ENCODE measurements at places on chromosomes 2 and 18.

DNA sequence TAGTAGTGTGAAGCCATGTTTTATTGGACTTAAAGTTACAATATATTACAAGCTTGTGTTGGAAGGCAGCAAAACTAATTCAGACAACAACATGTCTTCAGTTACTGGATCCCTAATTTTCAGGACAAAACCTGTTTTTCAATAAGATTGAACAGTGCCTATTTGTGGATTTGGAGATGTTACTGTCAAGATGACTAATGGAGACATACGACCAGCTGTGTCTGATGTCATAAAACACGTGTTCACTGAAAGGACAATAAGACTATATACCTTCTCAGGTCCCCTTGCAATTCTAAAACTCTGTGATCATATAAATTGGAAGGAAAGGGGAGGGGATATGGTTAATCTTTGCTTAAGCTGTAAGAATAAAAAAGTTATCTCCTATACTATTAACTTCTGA is 21.7 kb downstream of the METTL21A start:
- DNase-seq, result no peak

GRCh38 chr2:96863575-96864342 is 5.9 kb upstream of the ANKRD39 start:
- no peak for DNase-seq

DNA sequence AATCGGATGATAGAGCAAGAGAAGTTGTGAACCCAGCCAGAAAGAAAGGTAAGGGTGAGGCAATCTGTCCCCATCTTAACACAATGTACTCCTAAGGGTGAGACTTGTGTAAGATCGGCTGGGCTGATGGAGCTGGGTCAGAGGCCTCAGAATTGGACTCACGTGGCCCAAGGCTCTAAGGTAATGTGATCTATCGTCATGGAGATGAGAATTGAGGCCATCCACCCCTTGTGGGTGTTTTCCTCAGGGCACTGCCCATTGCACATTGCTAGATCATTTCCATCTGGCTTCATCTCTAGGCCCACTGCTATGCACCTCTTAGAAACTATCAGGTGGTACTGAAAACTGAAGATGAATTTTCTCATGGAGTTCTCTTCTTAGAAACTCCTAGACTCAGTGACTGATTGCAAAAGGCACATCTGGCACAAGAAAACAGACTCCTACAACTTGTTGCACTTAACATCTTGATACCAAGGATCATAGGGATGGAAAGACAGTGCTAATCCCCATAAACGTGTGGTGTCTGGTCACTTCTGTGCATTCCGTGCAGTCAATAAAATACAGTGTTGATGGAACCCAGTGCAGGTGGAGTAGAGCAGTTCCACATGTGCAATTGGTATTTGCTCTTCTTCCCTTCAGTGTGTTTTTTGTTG is 228.9 kb upstream of the FOSL2 start:
- DNase-seq, result no peak

GRCh38 chr2:11419781-11420180 is 46.2 kb downstream of the E2F6 start:
- no peak for DNase-seq

GRCh38 chr2:224970311-224970710 is 72.0 kb downstream of the DOCK10 start:
- no peak for DNase-seq

DNA sequence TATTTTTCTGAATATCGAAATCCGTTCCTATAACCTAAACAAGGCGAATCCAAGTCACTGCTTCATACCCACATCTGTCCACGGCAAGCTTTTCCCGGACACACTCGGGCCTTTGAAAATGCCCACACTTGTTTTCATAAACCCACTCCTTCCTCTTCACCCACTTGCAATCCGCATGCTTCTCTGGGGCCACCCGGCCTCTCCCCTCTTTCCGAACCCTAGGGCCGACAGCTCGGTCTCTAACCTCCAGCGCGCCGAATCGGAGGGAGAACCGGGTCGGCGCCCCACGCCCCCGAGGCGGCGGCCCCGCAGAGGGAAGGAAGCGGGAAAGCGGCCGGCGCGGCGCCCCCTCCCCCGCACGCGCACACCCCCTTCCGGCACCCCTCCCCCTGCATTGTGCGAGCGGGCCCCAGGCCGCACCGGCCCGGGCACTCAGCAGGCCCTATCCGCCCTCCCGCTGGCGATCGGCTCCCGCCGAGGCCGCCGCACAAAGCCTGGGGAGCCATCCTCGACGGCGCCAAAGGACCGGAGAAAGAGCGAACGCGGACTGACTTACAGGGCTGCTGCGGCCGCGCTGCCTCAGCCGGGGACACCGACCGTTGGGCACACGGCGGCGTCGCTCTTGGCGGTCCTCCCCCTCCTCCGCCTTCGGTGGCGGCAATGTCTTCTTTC is 467 bp downstream of the PUM2 start:
- DNase-seq, result no peak

GRCh38 chr2:213151437-213152064 is at the start of gene IKZF2:
Gene IKZF2, minus strand, starts transcription at chr2:213151612. Its CDS starts 2,983 bp downstream, at chr2:213148629.
- DNase-seq, result peak; percentile 43

DNA sequence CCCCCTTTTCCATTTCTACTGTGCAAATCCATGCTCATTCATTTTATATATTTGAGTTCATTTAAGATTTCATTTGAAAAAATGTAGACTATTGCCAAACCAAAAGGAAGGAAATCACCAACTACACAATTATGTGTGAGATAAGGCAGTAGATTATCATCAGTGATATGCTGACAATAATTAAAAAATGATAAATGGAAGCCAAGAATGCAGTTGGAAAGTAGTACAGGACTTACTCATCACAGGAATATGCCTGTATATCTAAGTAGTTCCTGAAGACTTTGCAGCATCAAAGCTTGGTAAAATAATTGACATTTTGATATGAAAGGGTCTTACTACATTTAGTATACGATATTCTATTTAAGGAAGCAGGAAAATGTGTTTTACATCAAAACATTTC is 166.1 kb upstream of the OTX1 start:
- DNase-seq, result no peak

GRCh38 chr2:109513749-109514588 is 99.8 kb downstream of the SEPTIN10 start:
- no peak for DNase-seq

GRCh38 chr2:69428981-69429380 is 8.3 kb downstream of the NFU1 start:
- no peak for DNase-seq

DNA sequence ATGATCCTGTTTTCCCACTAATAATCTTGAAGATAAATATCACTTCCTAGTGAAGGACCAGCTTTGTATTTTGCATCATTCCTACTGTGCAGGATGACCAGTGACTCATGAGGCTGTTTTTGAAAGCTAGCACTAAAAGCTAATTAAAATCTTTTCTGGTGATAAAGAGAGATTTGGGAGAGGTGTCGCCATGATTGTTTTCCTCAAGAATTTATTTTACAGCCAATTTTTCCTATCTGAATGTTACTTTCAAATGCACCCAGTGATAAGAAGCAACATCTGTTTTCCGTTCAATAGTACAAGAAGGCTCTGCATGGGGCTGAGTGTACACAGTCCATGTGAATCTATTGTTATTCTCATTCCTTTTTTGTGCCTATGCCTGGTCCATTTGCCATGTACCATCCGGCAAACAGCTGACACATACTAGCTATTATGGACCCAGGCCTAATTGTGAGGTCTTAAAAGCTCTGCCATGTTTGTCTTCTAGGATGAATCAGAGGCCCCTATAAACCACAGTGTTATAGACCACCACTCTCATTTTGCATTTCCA is 28.4 kb downstream of the MEIS1 start:
- DNase-seq, result no peak

Data from activated CD4-positive, alpha-beta T cell treated with anti-CD3 and anti-CD28 coated beads for 1 hour (primary cell).